ENCODE measurements at places on chromosomes 7 and 10. TPM values are rescaled to one million over a fixed set of nuclear protein-coding genes. Genes with fewer than 3 reads are reported as not detected.

The FAM24B gene
- total RNA-seq = 3.6 TPM

The NEUROD6 gene
- total RNA-seq = not detected

The EFCAB10 gene
- 1.6 TPM for total RNA-seq

The COBL gene
- 29.2 TPM for total RNA-seq

The SH2B2 gene
- 13.2 TPM for total RNA-seq

The HMX2 gene
- not detected for total RNA-seq

The OR2A7 gene
- 13.9 TPM for total RNA-seq

The SRGN gene
- total RNA-seq = 225 TPM

The EPHB6 gene
- 12.8 TPM for total RNA-seq

The AKR1C8 gene
- total RNA-seq = 0.55 TPM

The NPFFR1 gene
- total RNA-seq = 1.1 TPM

The ZNF853 gene
- total RNA-seq = 5.2 TPM

The TPST1 gene
- total RNA-seq = 20.1 TPM

The UCN3 gene
- total RNA-seq = 1.2 TPM

Measured in upper lobe of right lung (tissue), 1 donor.